ENCODE measurements at places on chromosomes 11 and 22.

GRCh38 chr11:74162681-74163467 lies 7.9 kb downstream of the C2CD3 start:
- DNase-seq: no peak

DNA sequence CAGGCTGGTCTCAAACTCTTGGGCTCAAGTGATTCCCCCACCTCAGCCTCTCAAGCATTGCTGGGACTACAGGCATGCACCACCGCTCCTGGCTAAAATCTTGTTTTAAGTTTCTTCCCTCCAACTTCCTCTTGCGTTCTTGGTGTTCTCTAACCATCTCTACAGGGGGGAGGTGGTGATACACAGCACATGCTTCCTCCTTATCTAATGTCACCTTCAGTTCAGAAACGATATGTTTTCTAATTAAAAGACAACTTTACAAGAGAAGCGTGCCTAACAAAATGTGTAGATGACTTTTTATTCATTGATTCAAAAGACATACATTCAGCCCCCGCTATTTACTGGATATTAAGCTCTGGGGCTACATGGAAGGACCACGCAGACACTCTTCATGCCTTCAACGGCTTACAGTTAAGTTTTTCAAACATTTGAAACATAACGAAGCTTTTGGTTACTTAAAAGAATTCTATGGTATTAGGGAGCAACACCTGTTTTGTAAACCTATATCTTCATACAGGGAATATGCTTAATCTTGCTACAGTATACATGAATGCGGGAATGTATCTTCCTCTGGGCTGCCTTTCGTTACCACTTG lies 933 bp upstream of the DLAT start:
- DNase-seq: no peak

DNA sequence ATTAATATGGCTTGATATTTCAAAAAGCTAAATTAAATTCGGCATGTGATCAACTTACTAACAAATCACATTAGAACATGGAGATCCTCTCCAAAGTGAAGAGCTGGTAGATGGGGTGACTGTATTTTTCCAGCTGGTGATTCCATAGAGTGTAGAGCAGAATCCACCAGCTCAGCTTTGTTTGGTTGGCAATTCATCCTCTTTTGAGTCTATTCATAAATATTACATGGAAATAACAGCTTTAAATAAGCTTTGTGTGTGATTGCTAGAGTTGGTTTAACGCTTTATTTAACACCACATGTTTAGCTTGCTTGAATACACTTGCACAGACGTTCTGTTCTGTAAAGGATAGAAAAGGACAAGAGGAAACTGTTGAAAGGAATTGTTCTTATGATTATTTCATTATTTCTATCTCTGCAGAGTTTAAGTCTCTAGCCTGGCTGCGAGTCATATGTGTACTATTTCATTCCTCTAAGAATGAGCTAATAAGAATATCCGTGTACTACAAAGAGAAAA lies 738.3 kb upstream of the KIRREL3 start:
- DNase-seq: no peak

GRCh38 chr22:17931400-17931825 lies 92.9 kb downstream of the MICAL3 start:
- no peak for DNase-seq

- no peak for DNase-seq
Measured at GRCh38 chr22:37312549-37313183, 30.4 kb downstream of the CYTH4 start.

GRCh38 chr11:70625051-70625450 lies 226.7 kb downstream of the CTTN start:
- no peak for DNase-seq

DNA sequence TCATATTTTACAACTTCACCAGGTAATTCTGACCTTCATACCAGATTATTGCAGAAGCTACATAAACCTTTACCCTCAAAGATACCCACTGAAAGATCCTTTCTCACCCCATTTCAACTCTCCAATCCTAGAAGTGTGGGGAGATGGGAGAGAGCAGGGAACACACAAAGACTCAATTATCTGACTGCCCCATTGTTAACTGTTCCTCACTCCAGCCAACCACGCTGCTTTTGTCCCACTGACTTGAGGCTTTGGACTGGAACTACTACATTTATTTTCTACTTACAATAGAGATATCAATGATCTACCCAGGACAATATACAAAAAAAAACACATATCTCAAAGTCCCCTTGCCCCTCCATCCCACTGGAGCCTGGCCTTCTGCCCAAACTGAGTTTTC lies 44.7 kb upstream of the SLN start:
- DNase-seq: no peak

DNA sequence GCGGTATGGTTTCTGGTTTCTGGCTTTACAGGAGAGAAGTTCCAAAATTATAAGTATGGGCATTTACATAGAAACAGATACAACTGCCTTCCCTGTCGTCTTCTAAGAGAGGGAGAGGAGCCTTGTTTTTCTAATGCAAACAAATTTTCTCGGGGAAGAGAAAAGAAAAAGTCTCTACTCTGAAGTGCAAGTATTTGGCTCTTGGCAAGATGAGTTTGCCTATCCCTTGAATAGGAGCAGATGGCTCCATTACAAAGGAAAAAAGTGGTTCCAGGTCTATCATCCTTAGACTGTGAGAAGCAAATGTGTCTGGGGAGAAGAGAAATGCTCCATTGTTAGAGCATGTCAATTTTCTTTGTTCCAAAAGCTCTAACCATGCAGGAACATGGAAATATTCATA lies 455.6 kb downstream of the BUD13 start:
- DNase-seq: no peak

GRCh38 chr11:92911478-92911877 lies 58.0 kb upstream of the MTNR1B start:
- peak; percentile 57 for DNase-seq

- DNase-seq: no peak
Measured at GRCh38 chr11:24312464-24313238, 184.2 kb upstream of the LUZP2 start.

DNA sequence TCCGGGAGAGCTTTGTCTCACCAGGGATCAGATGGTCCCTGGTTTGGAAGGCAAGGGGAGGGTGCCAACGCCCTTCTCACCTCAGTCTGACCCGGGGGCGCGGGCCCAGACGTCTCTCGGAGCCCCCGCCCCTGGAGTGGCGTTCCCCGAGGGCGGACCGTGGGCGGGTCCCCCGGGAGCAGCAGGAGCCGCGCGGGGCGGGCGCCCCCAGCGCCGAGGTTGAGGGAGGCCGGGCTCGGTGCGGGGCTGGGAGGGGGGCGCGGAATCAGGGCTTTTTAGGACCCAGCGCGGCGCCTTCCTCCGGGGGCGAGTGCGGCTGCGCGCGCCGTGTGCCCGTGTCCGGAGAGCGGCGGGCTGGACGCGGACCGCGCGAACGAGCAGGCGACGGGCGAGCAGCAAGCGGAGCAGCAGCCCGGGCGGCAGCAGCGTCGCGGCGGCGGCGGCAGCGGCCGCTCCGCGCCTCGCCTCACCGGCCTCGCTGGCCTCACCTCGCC lies at the start of gene KCNC1:
Gene KCNC1 (plus strand): TSS at position 364 of the 494 bp plus-strand sequence. CDS start 1,222 bp downstream, outside the sequence.
- DNase-seq: no peak

DNA sequence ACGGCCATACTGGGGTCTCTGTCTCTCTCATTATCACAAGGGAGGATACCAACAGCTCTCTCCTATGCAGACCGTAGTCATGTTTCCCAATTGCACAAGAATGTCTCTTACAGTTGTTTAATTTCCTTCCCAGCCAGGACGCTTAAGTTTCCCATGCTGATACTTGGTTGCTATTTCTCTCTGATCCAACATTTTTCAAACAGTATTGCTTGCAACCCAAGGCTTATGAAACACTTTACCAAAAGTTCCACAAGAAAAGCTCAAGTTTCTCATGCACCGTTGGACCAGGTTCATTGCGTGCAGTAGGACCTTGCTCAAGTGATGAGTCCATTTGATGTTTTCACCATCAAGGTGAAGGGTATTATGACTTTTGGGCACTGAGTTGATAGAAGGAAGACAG lies 46.6 kb downstream of the GGTLC2 start:
- DNase-seq: no peak

DNA sequence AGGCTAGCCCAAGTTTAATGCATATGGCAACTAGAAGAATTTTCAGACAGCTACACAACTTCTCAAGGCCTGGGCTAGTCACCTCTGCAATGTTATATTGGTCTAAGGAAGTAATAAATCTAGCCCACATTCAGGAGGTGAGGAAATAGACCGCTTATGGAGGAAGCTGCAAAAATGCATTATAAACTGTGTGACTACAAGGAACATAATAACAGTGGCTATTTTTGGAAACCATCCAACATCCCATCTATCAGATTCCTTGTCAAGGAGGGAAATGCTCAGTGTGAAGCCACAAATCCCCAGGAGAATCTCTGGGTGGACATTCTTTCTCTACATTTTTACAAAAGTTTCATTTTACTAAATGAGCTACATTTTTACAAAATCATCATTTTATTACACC lies 76.1 kb downstream of the BBOX1 start:
- DNase-seq: no peak

DNA sequence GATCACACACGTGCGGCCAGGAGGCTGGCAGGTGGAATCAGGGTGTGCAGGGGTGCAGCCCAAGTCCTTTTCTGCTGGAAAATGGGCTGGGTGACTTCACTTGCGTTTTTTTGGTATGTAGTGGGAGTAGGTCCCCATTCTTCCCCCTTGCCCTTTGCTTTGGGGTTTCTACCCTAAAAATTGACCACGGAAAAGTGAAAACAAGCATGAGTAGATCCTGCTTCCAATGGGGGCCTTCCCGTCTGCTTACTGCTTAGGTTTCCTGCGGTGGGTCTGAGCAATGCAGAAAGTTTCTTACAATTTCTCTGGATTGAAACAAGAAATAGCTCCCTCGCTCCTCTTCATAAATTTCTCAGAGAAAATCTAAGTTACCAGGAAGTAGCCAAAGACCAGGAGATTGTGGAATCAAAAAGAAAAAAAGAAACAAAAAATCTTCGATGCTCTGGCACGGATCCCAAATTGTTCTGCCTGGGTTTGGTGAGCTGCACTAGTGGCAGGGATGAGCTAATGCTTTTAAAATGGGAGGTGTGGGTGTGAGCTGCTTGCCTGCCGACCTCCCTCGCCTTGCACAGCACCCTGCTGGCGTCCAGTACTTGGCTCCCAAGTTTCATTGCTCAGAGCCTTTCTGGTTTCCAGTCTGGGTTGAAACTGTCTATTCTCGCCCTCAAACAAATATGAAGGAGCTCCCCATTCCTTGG lies 2.4 kb downstream of the TIMP3 start:
- DNase-seq: no peak

DNA sequence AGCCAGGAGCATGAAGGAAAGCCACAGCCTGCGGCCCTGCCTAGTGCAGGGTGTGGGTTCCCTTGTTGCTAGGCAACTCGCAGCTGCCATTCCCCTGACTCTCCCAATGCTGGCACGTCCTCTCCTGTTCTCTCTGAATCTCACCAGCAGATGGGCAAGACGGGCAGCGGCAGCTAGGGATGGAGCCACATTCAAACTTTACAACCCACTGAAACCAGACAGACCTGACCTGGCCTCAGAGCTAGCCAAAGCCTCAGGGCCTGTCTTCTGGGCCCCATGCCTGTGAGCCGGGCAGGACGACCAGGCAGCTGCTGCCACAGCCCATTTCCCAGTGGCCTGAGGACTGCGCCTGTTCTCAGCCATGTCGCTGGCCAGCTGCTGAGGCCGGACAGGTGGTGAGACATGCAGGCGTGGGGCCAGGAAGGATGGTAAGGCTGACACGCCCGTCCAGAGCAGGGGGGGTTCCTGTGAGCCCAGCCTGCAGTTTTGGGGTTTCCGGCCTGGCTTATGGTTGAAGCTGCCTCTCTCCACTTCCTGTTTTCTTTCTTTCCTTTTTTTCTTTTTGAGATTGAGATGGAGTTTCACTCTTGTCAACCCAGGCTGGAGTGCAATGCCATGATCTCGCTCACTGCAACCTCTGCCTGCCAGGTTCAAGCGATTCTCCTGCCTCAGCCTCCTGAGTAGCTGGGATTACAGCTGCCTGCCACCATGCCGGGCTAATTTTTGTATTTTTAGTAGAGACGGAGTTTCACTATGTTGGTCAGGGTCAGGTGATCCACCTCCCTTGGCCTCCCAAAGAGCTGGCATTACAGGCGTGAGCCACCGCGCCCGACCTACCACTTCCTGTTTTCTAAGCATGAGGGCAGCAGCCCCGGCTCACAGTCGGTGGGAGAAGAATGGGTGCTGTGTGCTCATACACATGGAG lies 4.1 kb downstream of the SUN2 start:
- no peak for DNase-seq

GRCh38 chr22:49715450-49715849 lies 112.2 kb downstream of the BRD1 start:
- no peak for DNase-seq

DNA sequence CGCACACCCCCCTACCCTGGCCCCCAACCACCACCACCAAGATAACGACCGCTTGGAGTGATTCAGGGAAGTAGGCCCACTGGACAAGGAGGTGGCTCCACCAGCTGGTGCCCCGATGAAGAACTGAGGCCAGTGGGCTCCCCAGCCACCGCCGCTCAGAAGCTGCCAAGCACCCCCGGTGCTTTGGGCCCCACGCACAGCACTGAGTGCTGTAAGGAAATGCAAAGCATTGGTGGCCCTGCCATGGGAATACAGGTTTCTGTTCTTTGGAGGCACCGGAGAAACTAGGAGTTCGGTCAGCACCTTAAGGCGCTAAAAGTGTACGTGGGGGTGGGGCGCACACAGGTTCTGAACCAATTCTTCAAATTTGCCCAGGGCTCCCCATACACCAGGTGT lies 664 bp upstream of the PRSS23 start:
- no peak for DNase-seq

GRCh38 chr11:68330700-68331337 lies 18.4 kb downstream of the LRP5 start:
- no peak for DNase-seq

DNA sequence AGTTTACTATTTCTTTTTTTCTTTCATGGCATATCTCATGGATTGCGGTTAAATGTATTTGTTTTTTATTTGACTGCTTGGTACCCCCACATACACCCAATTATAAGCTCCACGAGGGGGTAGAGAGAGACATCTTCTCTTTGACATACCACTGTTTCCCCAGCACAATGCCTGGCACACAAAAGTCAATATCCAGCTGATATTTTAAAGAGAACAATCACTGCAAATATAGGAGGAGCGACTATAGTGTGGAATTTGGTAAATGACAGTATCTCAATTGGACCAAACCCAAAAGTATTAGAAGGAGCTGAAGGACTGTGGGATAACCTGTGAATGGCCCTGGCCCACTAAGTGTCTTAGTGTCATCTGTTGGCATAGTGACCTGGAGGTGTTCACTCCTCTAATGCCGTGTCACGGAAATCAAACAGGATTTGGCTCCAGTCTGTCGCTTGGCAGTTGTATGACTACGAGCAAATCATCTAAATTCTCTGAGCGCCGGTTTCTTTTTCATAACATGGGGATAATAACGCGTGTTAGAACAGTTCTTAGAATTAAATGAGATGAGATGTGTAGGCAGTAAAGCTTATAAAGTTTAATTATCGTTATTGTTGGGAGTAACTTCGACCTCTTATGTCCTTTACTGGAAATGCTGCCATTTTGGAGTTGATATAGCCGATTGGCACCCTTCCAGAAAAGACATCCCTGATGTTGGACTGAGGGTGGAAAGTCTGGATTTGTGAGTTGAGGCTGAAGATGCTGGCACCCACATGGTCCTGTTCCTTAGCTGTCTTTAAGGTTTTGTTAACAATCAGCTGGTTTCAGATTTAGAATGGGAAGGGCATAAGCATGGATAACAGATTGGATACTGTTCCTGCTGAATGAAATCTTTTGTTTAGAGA lies 144.5 kb downstream of the DBX1 start:
- DNase-seq: peak; percentile 99

GRCh38 chr22:38843657-38844314 lies at the start of gene NPTXR:
NPTXR (minus strand) TSS chr22:38844028.
- no peak for DNase-seq

All from NCI-H2029 treated with DMSO at 0.1 percent for 48 hours (cell line).